ENCODE measurements at places on chromosomes 3 and 15.

DNA sequence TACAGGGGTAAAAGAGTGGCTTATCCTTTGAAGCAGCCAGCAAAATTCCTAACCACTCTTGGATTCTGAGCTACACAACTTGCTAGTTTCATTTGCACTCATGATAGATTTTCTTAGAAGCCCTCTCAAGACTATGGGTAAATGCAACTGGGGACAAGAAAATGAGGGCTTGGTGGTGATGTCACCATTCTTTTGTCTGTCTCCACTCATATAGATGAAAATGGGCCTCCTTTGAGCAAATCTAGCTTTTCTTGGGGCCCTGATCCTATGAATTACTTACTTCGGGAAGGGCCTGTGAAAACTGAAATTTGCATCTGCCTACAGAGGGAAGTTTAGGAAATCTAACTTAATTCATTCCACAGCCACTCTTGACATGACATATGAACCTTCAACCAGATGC lies 486.3 kb downstream of the MAGI1 start:
- DNase-seq: no peak

- DNase-seq: no peak
Measured at GRCh38 chr3:194162070-194162678, 26.2 kb downstream of the HES1 start.

DNA sequence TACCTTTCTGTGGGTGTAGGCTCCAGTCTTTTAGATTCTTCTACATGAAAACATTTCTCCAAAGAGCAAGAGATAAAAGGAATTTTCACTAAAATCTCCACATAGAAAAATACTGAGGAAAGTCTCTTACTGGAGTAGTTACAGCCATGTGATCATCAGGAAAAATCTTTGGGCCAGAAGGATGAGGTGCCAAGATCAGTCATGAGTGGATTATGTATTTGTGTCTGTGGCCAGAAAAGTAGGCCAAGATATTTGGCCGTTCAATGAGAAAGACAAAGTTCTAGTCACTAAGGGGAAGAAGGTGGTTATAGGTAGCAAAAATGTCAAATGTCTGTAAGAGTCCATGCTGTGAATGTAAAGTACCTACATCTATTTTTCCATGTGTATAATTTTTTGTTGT lies 339.3 kb downstream of the NSUN3 start:
- DNase-seq: no peak

GRCh38 chr3:166955201-166955939 lies 424.7 kb downstream of the ZBBX start:
- DNase-seq: no peak

- DNase-seq: no peak
Measured at GRCh38 chr15:27670486-27671209, 428.5 kb downstream of the OCA2 start.

DNA sequence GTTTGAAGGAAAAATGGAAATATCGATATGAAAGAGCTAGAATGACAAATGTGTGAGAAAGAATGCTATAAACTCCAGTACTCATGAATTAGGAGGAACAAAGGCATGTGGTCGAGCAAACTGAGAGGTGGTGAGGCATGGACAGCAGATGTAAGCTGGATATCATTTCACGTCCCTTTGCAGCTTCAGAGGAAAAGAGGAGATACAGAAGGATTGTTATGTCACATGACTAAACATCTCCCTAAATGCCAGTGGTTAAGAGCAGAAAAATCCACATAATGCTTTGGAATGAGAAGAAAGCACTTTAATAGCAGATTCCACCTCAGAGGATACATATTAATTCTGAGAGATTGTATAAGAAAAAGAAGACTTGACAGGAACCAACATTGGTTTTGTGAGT lies 248.7 kb downstream of the ZIC4 start:
- no peak for DNase-seq

DNA sequence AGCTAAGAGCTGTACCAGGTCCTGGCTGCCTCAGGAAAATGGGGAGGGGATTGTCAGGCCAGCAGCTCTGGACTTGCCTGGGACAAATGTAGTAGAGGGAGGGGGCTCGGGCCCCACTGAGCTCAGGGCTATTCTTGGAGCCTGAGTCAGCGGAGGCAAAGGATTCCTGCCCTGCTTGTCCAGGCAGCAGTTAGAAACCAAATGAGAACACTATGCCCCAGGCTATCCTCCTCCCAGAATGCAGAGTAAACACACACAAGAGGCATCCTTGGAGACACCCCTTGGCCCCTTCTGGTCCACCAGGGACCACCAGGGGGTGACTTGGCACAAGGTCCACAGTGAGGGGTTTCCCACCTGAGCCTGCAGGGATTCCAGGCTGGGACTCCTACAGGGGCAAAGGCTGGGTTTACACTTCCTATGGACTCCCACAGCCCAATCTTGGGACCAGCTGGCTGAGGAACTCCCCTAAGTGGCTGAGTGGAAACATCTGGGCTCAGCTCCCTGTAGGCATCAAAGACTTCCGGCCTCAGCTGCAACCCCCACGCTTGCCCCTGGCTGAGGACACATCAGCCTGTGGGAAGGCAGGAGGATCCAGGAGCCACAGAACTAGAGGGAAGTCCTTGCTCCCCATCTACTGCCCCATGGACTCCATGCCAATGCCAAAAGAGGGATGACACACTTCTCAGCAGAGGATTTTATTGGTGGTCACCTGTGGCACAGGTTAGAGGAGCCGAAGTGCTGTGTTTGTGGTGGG lies 3.4 kb upstream of the COL7A1 start:
- no peak for DNase-seq

DNA sequence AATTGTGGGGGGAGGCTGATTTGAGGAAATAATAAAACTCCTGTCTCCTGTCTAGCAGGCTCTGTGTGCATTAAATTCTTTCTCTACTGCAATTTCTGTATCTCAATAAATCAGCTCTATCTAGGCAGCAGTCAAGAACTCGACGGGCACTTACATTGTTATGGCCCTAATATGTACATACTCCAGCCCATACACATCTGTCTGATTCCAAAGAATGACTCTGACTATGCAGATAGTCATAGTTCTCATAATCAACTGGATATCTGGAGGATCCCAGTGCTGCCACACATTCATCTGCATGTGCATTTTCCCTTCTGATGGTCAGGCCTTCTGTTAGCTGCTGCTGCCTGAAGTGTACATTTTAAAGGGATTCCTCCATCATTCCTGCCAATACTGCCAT lies 114.6 kb downstream of the GABRB3 start:
- DNase-seq: no peak

- no peak for DNase-seq
Measured at GRCh38 chr15:73369154-73369694, 466 bp upstream of the HCN4 start.

DNA sequence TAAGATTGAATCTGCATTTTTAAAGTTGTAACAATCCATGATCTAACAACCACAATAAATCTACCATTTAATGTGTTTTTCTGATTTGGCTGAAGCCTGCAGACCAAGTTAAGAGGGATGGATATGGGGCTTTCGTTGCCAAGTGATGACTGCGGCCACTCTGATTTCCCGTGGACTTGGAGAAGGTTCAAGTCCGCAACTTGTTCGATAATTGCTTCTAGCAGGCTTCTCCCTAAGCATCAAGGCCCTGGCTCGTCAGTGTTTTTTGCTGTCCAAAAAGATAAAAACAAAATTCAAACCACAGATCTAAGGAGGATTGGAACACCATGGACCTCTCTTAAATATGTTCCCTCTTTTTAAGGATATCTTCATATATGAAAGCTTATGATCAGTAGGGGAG lies 256.6 kb downstream of the CNTN3 start:
- no peak for DNase-seq

GRCh38 chr15:61153291-61153690 lies 75.8 kb downstream of the RORA start:
- no peak for DNase-seq

GRCh38 chr3:151318991-151319390 lies 2.4 kb upstream of the GPR87 start:
- no peak for DNase-seq

DNA sequence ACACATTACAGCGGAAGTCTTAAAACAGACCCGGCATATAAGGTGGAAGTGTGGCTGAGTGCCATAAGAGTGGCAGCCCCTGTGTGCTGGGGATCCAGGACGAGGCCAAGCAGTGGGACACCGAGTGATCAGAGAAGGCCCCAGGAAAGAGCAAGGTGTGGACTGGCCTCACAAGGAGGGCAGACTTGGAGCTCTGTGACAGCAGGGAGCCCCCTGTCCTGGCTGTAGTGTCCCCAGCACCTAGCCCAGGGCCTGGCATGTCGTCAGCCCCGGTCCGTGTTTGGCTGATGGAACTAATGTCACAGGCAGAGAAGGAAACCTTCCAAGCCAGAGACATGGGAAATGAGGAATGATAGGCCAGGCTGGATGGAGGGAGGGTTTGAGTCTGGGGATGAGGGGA lies 4.8 kb downstream of the PDIA5 start:
- DNase-seq: no peak

DNA sequence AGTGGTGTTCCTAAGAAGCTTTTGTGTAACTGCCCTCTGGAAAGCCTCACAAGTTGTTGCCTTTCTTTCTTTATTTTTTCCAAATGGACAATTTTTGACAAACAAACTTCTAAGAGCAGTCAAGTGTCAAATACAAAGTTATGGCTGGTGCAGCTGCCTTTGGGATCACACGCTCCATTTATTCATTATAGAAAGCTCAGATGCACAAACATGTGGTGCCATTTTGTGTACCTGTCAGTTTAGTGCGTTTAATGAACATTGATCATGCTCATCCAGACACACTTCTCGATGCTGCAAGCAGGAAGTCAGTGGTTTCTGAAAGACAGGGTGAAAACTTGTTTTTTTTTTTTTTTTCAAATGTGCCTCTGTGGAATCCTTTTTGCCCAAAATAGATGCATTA lies 324.5 kb downstream of the CNTN4 start:
- no peak for DNase-seq

GRCh38 chr15:79862191-79862590 lies 34.6 kb downstream of the MTHFS start:
- no peak for DNase-seq

GRCh38 chr15:56496635-56497034 lies 31.7 kb upstream of the MNS1 start:
- DNase-seq: no peak

GRCh38 chr15:62847900-62848489 lies 194.6 kb upstream of the TPM1 start:
- DNase-seq: no peak
